ENCODE measurements at places on chromosomes 6 and 20.
A peak's percentile ranks its signal among the peaks of the same experiment; 100 is the strongest.

DNA sequence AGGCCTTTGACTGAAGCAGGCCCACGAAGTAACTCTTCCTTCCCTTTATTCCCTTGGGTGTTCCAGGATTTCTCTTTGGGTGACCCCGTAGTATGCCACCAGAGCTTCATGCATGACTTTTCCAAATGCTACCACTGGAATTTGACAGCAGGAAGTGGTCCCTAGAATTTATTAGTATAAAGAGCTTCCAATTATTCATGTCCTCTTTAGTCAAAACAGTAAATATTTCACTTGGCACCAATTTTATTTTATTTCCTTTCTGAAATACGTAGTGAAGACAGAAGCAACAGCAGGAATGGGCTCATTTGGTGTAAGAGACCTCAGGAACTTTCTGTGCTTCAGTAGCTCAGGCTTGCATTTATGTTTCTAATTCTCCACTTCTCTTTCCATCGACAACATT lies 151.3 kb downstream of the LCA5 start:
- no peak for DNase-seq

DNA sequence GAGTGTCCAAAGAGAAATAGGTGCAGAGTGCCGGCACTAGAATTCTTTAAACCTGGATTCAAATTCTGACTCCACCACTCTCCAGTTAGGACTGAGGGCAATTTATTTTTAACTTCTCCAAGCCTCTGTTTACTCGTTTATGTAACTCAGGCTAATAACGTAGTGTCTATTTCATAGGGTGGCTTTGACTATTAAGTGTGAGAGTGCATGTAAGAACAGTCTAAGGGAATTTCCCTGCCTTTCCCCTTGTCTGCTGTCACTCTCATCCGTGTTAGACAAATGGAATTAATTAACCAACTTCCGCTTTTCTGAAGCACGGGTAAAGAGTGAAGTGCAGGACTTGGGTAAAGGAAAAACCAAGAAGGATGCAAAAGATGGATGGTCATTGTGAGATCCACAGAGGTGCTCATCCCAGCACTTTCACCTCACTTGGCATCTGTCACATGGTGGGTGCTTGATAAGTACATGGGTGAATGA lies 4.1 kb upstream of the ZKSCAN8 start:
- peak; percentile 19 for DNase-seq

DNA sequence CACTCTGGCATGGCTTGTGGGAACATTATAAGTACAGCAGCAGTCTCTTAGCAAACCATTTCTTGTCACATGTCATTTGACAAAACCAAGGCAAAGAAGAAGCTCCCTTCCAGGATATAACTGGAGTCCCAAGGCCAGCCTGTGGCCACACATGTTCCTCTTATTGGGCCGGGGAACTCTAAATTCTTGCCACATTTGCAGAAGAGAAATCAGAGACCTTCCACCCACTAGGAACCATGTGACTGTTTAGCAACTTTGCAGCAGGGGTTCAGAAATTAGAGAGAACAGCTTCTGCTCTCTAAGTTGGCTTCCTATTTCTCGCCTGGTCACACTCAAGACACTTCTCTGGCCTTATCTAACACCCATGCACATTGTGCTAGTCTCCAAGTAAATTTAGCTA lies 20.4 kb upstream of the MEP1A start:
- DNase-seq: no peak

DNA sequence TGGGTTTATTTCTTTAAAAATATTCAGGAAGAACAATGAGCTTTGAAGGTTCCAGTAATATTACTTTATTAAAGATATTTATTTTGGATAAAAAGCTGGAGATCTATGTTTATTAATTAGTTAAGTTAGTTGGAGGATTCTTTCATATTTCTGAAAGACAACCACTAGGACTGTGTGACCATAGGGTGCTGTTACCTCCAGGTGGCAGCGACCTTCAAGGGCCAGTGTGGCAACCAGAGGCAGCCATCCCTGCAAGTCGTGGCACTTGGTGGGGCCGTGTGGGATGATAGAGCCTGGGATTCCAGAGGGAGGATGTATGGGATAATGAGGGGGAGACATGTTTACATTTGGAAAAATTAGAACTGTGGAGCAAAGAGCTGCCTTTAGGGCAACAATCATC lies 95.5 kb upstream of the SCP2D1 start:
- DNase-seq: no peak

Data from GM12892 (cell line).